ENCODE measurements at places on chromosomes 2 and 18.

GRCh38 chr2:188527141-188527540 lies 235.5 kb downstream of the GULP1 start:
- DNase-seq: peak; percentile 52

- DNase-seq: no peak
Measured at GRCh38 chr18:6249788-6250187, 164.9 kb downstream of the L3MBTL4 start.

DNA sequence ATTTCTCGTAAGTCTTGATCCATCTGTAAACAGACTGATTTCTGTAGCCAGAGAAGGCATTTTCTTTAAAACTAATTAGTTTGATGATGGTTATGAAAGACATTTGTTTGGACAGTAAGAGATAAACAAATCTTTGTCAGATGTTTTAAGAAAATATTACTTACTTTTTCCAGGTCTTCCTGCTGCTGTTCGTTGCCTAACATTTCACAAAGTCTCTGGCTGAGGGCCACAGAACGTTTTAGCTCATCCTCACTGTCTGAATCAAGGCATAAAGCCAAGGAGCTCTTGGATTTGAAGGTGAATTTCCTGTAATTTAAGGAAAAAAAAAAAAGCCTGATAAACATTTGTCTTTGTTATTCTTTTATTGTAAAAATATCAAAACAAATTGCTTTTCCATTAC lies 57.8 kb downstream of the VIL1 start:
- DNase-seq: no peak

DNA sequence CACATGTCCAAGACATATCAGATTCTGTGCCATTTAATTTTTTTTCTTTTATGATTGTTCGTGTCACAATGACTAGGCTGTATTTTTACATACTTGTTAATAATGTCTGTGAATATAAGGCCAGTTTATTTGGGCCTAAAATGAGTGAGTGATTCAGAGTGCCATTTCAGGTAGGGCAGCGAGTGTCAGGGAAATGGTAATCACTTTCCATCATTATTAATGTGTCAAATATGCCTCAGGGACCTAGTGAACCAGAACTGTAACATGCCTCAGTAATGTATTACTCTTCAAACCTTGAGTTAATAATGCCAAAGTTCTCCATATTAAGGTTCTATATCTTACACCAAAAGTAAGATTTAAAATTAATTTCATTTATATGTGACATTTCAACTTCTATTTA lies 8.6 kb downstream of the FAM171B start:
- DNase-seq: no peak

DNA sequence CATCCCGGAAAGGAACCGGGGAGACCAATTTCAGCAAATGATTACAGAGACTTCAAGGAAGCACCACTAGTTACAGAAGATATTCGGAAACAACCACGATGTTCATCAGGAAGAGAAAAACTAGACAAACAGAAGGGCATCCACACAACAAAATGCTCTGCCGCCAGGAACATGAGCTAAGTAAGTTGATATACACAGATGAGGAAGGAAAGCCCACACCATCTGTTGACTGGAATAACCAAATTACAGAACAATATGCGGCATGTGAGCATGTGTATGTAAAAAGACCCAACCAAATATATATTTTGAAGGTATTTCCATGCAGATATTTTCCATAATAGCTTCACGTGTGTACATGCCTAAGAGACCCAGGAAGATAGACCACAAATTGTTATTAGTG lies 47.0 kb downstream of the ACKR3 start:
- no peak for DNase-seq

GRCh38 chr18:48629730-48630324 lies 91.0 kb downstream of the CTIF start:
- no peak for DNase-seq

GRCh38 chr2:195477996-195478382 lies 179.0 kb upstream of the SLC39A10 start:
- DNase-seq: no peak

GRCh38 chr2:105438104-105438929 lies 39.5 kb upstream of the FHL2 start:
- peak; percentile 96 for DNase-seq

DNA sequence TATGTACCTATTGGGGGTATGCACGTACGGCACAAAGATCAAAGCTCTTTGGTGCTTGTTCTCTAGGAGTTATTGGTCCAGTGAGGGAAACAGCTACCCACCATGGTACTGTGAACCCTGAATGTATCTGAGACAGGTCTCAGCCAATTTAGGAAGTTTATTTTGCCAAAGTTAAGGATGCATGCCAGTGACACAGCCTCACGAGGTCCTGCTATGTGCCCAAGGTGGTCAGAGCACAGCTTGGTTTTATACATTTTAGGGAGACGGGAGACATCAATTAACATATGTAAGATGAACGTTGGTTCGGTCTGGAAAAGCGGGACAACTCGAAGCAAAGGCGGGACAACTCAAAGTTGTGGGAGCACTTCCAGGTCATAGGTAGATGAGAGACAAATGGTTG lies 75.8 kb downstream of the SOWAHC start:
- DNase-seq: no peak

DNA sequence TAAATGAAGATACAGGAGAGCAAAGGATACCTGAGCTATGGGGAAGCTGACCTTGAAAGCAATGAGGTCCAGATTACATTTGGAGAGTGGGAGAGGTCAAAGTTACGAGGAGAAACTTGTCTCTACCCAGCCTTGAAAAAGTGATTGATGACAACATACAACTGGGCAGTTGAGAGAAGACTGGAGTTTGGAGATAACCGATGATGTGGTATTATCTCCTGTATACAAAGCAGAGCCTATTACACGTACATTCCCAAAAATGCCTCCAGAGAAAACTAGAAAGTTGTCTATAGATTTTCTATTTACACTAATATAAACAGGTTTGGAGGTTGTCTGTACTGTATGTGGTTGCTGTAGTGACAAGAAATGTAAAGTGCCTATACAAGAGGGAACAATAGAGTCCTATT lies 28.3 kb downstream of the ARL5A start:
- no peak for DNase-seq

GRCh38 chr18:5895299-5895875 lies at the start of gene TMEM200C:
Gene TMEM200C (minus strand): TSS chr18:5895522. CDS start chr18:5892063, 3,459 bp downstream.
- peak; percentile 8 for DNase-seq

- DNase-seq: no peak
Measured at GRCh38 chr2:130765464-130765863, 10.1 kb downstream of the AMER3 start.

GRCh38 chr2:127624320-127624755 lies 21.6 kb upstream of the GPR17 start:
- no peak for DNase-seq

DNA sequence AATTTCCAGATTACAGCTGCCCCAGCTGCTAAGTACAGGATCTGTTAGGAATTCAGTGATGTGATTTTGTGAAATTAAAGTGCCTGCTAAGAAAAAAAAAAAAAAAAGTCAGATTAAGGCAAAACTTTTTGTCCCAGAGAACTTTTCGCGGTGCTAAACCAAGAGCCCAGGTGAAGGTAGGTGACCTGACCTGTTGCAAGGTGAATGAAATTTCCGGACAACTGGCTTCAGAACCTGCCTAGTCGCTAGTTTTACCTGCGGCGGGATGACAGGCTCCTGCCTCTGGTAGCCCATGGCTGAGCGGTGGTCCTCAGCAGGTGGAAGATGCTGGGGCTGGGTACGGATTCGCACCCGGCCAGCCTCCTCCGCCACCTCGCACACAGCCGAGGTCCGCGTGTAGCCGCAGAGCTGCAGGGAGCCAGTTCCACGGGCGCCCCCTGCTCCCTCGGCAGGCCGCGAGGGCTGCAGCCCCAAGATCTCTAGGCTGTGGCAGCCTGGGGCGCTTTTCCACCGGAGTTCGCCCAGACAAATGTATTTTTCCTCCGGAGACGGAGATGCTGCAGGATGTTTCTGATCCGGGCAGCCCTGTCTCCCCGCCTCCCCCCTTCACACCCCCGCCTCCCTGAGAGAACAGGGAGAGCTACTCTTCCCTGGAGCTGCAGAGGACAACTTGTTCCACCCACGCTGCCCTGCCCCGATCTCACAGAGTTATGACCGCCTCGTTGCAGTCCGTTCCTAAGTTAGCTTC lies at the start of gene SLC38A11:
Gene SLC38A11 (minus strand): TSS at position 572 of the 748 bp plus-strand sequence. CDS start 278 bp downstream, at position 294.
- peak; percentile 26 for DNase-seq

DNA sequence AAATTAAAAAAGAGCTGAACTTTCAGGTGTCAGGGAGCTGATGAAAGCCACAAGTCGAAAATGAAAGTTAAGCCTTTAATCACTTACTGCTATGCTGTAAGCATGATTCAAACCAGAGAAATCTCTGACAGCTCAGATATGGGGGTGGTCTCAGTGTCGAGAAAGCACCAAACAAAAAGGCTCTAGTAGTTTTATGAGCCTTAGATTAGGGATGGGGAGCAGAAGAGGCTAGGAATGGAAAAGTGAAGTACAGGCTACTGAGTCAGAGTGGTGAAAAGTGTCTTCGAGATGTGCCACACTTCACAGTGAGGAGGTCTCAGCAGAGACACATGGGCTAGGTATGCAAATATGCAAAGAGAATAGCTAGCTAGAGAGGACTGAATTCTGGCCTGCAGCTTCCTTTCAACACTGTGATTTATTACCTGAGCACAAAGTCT lies 482.2 kb downstream of the SPAG16 start:
- DNase-seq: no peak

- no peak for DNase-seq
Measured at GRCh38 chr2:193272011-193272410, 1077.3 kb upstream of the TMEFF2 start.

DNA sequence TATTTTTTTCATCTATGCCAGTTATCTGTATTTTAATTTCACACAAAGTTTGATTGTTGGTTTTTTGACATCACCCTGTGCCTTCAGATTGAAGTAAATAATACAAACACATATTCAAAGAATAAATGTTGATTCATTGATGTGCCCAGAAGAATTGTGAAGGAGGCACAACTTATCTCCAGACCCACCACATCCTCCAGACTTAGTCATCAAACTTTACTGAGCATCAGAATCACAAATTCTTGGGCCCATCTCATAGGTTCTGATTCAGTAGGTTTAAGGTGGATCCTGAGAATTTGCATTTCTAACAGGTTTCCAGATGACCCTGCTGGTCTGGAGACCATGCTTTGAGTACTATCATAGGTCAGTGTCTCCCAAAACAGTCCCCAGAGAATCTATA lies 82.8 kb upstream of the PIK3C3 start:
- DNase-seq: no peak

DNA sequence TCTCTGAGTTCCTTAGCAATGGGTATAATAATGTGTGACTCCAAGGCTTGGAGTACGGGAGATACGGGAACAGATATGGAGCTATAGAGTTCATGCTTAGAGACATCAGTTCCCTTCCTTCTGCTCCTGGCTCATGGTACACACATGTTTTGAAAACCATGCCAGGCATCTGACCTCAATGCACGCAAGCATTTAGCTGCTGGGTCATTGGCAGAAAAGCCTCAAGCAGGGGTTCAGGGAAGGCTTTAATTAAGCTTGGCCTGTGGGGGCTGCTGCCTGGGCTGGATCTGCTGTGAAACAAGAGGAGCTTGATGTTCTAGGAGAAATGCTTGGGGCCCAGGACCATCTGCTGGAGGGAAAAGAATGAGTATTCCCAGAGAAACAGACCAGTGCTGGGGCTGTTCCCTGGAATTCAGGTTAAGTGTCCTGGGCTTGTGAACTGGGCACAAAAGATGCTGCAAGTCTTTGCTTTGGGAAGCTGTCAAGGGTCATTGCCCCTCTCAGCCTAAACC lies 3.2 kb downstream of the ALLC start:
- DNase-seq: no peak

GRCh38 chr2:50042771-50043170 lies 888.5 kb upstream of the FSHR start:
- no peak for DNase-seq

DNA sequence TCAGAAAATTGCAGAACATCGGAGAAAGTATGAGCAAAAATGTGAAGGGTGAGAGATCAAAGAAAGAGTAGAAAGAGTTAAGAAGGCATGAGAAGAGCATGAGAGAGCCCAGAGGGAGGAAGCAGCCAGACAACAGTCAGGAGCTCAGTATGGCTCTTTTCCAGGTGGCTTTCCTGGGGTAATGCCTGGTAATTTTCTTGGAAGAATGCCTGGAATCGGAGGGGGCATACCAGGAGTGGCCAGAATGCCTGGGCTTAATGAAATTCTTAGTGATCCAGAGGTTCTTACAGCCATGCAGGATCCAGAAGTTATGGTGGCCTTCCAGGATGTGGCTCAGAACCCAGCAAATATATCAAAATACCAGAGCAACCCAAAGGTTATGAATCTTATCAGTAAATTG lies 271.8 kb upstream of the TFPI start:
- DNase-seq: no peak

GRCh38 chr2:232838406-232838874 lies 31.6 kb upstream of the SNORC start:
- no peak for DNase-seq

DNA sequence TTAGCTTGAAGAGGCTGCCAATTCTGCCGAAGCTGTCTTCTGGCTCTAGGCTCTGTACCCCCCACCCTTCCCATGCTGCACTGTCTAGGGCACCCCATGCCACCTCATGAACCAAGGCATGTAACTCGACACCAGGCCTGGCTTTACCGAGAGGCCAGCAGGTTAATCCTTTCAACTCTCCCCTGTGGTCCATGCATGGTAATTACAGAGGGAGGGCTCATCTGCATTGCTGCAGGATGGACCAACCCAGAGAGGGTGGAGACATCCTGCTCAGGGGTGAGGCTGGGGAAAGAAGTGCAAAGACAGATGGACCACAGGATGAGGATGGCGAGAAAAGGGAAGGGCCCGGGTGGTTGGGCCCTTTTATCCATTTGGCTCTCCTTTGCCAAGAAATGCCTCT lies 65.8 kb downstream of the KCTD1 start:
- DNase-seq: peak; percentile 11

DNA sequence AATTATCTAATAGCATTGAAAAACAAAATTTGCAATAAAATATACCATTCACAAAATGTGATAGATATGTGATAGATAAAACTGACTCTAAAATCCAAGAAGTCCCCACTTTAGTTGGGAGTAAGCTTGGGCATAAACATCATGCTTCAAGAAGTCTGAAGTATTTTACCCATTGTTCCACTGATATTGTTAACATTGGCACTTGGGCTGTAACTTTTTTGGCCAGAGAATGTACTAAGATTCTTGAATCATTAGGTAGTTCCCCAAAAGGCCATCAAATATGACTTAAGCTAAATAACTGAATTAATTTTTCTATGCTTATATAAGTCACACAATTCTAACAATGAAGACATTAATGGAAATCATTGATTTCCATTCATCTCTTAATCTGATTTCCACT lies 413.6 kb downstream of the CDH2 start:
- DNase-seq: no peak

DNA sequence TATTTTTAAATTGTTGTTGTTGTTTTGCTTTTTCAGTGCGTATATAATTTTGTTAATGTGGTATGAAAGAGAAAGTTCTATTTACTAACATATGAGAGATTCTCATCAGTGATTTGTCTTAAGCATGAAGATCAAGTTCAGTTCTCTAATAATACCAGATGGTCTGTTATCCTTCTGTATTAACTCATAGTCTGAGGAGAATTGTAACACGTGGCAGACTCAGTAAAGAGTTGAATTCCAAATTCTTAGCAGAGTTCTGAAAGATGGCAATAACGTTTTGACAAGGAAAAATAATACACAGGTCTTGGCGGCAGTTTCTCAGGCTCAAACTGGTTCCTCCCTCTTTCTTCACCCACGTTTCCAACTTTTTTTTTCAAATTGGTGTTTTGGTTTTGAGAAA lies 17.2 kb upstream of the COL3A1 start:
- no peak for DNase-seq

- peak; percentile 63 for DNase-seq
Measured at GRCh38 chr2:133780099-133780996, 212.1 kb upstream of the NCKAP5 start.

- no peak for DNase-seq
Measured at GRCh38 chr2:234625626-234626250, 128.9 kb upstream of the ARL4C start.

- DNase-seq: no peak
Measured at GRCh38 chr2:67797801-67798540, 264.8 kb downstream of the C1D start.

Measured in SK-N-DZ (cell line).